Activated naive CD4-positive, alpha-beta T cell treated with anti-CD3 and anti-CD28 coated beads, Interleukin-2, amount 50 U/mL, for 16 hours (primary cell): ENCODE measurements at places on chromosomes 16 and 17.

DNA sequence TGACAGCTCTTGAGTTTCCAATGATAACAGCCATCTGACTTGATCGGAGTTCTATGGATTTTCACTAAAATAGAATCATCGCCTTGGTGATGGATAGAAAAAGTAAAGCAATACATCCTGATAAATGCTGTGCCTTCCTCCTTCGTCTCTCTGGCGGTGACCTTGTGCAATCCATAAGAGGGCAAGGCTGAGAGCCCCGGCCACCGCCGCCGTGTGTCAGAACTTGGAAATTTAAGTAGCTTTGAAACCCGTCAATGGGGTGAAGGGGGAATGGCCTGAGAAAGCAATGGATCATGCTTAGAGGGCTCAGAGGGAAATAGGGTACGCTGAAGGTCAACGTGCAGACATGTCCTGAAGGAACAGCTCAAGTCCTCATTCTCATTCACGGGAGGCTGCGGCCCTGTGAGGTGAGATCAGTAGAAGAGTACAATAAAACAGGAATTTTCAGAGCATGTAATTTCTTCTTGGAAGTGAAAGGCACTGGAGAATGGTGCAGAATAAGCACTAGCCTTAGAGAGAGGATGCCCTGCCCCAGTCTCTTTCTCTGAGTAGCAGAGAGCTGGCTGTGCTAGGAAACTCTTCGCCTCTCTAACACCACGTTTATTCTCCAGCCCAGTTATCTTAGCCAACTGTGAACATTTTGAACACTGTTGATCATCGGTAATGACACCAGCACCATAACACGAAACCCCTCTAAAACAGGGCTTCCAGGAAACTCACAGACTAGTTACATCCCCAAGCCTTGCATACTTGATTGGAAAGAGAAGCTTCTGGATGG lies 573.5 kb downstream of the WWOX start:
- DNase-seq = no peak

GRCh38 chr17:60514053-60514452 lies 12.0 kb downstream of the APPBP2 start:
- no peak for DNase-seq

DNA sequence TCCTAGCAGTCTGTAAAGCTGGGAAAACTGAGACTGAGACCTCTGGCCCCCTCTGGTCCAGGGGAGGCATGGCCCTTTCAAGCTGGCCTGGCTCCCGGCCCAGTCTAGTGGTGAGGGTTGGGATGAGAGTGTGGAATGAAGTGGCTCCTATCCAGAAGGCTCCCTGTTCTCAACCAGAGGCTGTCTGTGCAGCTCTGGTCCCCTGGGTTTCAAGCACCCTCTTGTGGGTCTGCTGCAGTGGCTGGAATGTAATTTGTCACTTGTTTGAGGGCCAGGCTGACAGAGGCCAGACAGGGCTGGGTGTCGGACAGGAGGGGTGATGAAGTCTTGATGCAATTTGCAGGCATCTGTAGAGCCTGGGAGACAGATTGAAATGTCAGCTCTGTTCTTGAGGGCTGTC lies 22.1 kb upstream of the PHF12 start:
- no peak for DNase-seq

- no peak for DNase-seq
These were observed 69.5 kb downstream of the PARN start for GRCh38 chr16:14560523-14560922.

DNA sequence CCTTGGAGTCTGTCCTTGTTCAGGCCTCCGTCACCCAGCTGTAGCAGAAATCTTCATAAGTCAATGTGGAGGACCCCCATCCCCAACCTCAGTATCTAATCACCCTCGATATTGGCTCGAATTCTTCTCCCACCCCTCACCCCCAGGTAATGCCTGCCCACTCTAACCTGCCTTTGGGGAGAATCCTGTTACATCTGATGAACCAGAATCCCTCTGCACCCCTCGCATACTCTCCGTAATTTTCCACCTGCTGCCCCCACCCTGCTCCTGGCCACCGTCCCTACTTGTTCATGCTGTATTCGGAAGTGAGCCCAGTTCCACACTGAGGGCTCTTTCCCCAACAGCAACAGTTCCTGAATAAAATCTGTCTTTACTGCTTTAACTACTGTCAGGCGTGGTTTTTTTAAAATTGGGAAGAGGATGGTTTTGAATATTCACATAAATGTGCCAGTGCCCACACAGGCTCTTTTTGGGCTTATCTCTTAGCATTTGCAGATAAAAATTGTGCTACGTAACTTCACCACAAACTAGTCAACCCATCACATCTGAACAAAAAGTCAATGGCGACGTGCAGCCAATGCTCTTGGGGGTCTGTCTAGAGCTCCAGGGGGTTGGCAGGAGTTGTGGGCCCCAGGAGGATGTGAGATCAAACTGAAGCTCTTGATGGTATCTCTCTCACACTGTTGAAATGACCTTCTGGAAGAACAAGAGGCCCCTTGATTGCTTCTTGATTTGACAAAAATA lies 73.7 kb downstream of the NETO2 start:
- DNase-seq = no peak

DNA sequence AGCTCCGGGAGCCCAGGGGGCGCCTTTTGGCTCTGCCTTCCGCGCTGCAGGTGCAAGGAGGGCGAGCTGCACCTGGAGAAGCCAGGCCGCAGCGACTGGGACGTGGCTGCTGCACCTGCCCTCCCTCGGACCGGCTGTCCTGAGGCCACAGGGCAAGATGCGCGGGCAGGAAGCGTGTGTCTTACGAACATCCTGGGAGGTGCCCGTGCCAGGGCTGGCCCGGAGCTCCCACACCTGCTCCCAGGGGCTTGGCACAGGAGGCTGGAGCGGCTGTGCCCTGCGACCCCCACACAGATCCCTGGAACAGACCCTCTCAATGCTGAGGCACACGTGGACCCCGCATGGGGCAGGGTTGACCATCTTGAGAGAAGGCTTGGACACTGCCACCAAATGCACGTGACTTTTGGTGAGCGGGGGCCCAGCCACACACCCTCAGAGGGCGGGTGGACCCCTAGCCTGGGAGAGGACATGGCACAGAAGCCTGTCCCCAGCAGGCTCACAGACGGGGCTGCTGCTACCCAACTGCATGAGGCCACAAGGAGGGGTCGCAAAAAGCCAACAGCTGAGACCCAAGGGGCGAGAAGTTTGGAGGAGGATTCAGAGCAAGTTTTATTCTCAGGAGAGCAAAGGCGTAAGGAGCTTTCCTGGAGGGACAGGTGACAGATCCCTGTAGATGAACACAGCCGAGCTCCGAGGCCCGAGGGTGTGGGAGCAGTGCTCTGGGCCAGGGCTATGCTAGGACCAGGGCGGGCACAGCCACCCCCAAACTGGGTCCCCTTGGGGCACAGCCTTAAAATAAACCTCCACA lies 11.4 kb downstream of the NDUFAF8 start:
- DNase-seq = no peak

DNA sequence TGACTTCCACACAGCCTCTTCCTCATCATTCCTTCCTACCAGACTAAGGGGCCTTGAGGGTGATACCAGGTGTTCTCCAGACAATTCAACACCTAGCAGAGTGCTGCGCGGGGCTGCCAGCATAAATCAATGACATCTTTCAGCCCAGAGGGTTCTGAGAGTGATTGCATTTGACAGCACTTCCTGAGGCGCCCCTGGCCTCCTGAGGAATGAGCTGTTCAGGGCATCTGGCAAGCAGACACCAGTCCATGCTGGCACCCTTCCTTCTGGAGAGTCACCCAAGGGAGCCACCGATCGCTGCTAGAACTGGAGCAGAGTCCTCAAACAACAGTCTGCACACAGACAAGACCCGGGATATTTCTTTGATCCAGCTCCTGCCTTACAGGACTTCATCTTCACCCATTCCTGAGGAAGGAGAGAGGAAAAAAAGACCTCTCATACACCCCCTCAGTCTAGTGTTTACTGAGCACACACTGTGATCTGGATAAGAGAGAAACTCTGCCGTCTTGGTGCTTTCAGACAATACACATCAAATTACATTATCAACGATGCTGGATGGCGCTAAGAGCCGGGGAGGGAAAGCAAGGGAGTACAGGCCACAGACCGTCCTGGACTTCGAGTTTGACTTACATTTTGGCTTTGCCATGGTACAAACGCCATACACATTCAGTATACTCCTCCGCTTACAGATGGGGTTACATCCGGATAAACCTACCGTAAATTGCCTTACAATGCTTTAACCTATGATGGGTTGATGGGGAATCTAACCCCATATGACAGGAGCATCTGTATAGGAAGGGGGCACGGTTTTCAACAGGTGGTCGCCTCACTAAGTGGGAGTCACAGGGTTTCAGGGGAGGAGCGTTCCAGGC lies 23.0 kb downstream of the NPTX1 start:
- DNase-seq = no peak
